Hepatic stellate cell (primary cell): ENCODE measurements at places on chromosomes 2 and 18.

- DNase-seq, result no peak
Measured at GRCh38 chr2:190199530-190199929, 120.1 kb downstream of the HIBCH start.

- peak; percentile 93 for DNase-seq
Measured at GRCh38 chr2:10497797-10498251, 49.7 kb upstream of the ODC1 start.

DNA sequence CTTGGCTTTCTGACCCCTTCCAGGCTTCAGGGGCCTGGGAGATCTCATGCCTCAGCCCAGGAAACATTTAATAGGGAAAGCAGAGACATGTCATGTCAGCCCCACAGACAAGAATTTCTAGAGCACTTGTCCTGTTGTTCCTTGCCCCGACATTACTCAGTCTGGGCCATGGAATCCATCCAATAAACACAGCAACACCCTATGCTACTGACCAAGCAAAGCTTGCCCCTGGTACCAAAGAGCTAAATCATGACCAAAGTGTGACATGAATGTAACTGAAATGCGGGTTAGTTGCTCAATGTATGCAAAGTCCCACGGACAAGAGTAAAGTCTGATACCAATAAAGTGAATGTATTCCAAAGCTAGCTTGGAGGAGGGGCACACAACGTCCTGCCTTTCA lies 35.1 kb downstream of the EHD3 start:
- peak; percentile 36 for DNase-seq

- no peak for DNase-seq
Measured at GRCh38 chr2:234376229-234376628, 120.7 kb downstream of the ARL4C start.

DNA sequence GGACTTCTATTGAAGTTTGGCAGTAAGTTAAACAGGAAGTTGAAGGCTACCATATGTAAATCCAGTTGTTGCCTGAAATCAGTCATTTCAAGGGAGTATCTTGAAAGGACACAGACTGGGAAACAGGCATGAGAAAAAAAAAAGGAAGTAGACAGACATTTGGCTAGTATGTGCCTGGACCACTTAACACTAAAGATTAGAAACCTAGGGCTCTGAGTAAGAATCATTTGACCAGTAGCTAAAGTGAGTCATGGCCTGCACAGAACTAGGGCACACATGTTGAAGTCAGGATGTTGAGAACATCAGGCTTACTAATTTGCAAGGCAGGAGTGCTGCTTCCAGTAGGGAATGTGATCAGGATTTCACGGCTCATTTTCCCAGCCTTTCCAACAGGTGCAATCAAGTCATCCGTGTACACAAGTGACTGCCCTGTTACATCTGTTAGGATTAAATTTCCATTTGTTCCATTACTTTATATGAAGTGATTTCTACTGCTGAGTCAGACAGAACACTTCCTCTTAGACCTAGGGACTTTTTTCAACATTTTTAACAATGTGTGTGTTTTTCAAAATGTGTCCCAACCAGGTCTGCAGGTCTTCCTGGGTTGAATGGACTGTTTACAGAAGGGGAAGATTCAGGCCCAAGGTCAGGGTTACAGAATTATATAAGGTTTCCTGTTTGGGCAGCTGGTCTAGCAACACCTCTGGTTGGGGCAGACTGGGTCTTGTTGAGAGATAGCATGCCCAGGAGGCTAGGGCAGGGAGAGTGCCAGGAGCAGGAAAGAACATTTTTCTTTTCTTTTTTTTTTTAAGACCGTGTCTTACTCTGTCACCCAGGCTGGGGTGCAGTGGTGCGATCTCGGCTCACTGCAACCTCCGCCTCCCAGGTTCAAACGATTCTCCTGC lies 145.6 kb downstream of the TGIF1 start:
- DNase-seq, result peak; percentile 48

DNA sequence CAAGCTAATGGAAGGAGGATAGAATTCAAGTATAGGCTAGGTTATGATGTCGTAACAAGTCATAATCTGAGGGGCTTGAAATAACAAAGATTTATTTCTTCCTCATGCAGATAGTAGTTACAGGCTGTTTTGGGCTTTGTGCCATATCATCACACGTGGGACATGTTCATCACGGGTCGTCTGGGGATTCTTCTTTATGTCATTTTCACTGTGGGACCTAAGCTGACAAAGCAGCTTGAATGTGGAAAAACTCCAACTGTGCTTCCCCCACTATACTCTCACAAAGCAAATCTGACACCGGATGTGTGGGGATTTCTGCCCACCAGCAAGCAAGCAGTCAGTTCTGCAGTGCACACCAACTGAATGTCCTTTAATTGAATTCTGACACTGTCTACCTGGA lies 124.8 kb downstream of the LTBP1 start:
- DNase-seq, result no peak

GRCh38 chr18:10370716-10371115 lies 83.7 kb upstream of the APCDD1 start:
- DNase-seq, result no peak

- no peak for DNase-seq
Measured at GRCh38 chr18:3323900-3324299, 62.0 kb downstream of the MYL12B start.

- no peak for DNase-seq
Measured at GRCh38 chr18:22335731-22336198, 82.0 kb downstream of the CTAGE1 start.

GRCh38 chr2:212021947-212022346 lies 516.7 kb downstream of the ERBB4 start:
- no peak for DNase-seq

DNA sequence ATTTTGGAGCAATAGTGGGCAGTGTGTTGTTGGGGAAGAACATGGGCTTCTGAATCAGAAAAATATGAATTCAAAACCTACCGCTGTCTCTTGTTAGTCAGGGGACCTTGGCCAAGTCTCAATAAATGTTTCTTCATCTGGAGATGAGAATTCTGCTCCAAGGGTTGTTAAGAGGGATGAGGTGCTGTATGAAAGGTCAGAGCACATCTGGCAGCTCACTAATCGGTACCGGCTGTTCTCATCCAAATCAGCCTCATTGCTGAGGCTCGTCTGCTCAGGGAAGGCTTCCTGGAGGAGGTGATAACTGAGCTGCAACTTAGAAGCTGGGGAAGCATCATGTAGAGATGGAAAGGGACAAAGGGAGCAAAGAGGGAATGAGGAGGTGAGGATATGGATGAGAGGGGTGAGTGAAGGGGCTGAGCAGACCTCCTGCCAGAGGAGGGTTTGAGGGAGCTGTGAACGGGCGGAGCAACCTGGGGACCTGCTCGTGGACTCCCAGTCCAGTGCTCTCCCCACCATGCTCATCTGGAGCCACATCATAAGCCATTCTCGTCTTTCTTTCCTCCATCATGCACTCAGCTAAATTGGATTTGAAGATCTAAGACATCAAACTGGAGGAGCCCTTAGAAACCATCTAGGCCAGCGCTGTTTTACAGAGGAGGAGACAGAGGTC lies 47.4 kb downstream of the GREB1 start:
- no peak for DNase-seq

DNA sequence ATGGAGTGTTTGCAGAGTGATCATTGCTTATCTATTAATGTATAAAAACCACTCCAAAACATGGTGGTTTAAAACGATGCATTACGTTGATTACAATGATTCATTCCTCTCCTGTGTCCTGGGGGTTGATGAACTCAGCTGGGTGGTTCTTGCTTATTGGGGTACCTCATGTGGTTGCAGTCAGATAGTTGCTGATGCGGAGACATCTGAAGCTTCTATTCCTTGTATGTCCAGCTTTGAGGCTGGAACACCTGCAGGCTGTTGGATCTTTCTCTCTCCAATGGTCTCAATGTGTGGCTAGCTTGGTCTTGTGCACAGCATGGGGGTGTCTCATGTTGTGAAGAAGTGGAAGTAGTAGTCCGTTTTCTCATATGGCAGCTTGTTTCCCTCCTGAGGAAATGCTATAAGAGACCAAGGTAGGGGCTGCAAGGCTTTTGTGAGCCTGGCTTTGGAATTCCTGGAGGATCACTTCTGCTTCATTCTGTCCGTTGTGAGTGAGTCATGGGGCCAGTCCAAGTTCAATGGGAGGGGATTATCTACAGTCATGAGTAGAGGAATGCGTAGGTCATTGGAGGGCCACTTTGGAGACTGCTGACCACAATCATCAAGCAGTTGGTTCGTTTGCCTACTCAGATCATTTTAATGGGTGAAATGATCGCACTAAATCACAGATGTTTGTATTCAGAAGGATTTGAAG lies 601.0 kb downstream of the SLC4A3 start:
- peak; percentile 46 for DNase-seq
